K562 (cell line): ENCODE measurements at places on chromosomes 11 and 22. TPM values are rescaled to one million over a fixed set of nuclear protein-coding genes. Genes with fewer than 3 reads are reported as not detected.

MAJIN gene
- polyA plus RNA-seq, result 0.17 and 0.30 TPM in 2 replicates

IRAG1 gene
- polyA plus RNA-seq, result 0.01 TPM in 1 of 2 replicates, not detected in the other

ARFIP2 gene
- 60.0 and 61.0 TPM in 2 replicates for polyA plus RNA-seq

CCDC116 gene
- 7.1 and 8.6 TPM in 2 replicates for polyA plus RNA-seq

TMPRSS13 gene
- 0.23 and 0.25 TPM in 2 replicates for polyA plus RNA-seq

GRCh38 chr11:112459001-112459400, 198.3 kb upstream of the PLET1 start:
- no peaks in the 10 kb centered on the region for H3K36me3 ChIP-seq
- H3K27me3 ChIP-seq, result no peaks in the 10 kb centered on the region
- no peak for DNase-seq
- no peak overlapping the region for H3K27ac ChIP-seq

DNA sequence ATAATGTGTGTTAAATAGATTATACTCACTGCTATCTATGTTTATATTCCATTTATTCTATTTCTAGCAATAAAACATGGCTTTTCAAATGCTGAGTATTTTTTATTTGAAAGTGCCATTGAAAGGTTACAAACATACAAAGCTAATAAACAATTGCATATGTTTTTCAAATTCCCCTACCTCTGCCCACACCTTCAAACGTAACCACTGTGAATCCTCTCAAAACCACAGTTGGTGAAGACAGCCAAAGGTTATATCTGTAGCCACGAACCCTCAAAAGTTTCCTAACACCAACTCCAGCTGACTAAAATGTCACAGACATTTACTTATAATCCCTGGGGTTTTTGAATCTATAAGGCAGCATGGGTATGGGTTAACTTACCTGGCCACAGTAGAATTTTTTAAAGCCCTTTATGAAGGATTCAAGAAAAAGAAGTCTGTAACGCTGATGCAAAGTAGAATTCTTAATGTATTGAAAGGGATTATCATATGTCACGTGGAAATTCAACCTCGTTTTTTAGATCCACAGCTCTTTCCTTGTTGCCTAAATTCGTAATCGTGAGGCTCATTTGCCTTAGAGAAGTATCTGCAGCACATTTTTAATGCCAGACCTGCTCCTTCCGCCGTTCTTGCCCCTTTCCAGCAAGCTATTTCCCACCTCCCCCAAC, 122.5 kb upstream of the ZC3H12C start:
- no peaks in the 10 kb centered on the region for H3K36me3 ChIP-seq
- no peaks in the 10 kb centered on the region for H3K27me3 ChIP-seq
- DNase-seq, result no peak
- no peaks in the 10 kb centered on the region; the same call in 2 of the 3 replicates for H3K4me1 ChIP-seq
- no peak overlapping the region for H3K27ac ChIP-seq
- H3K4me3 ChIP-seq, result no peak overlapping the region

GRCh38 chr22:38959590-38959989, 2.2 kb downstream of the APOBEC3A start:
- peaks cover 14% of the 10 kb centered on the region for H3K4me1 ChIP-seq
- H3K27me3 ChIP-seq, result no peaks in the 10 kb centered on the region
- no peak overlapping the region for H3K4me3 ChIP-seq
- H3K27ac ChIP-seq, result no peak overlapping the region
- no peaks in the 10 kb centered on the region for H3K36me3 ChIP-seq

GRCh38 chr11:131223198-131223991, 147.0 kb upstream of the NTM start:
- H3K36me3 ChIP-seq, result no peaks in the 10 kb centered on the region
- no peaks in the 10 kb centered on the region for H3K27me3 ChIP-seq
- no peaks in the 10 kb centered on the region for H3K4me1 ChIP-seq
- no peak for DNase-seq

DNA sequence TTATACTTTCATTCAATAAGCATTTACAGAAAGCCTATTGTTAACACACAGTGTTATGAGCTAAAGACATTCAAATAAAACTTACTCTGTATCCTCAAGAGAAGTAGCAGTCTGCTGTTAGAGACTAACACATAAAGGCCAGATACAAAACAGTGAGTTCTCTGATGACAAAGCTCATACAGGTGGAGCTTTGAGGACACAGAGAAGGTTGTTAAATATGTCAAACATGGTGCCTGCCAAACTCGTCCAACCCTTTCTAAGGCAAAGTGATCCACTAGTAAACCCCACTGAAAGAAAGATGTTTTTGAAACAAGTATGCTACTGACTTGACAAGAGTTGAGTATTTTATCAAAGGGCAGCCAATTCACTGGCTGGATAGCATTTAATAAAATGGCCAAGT, 70.1 kb downstream of the C2CD3 start:
- H3K36me3 ChIP-seq, result peaks cover 35% of the 10 kb centered on the region
- no peak overlapping the region for H3K27ac ChIP-seq
- H3K4me1 ChIP-seq, result no peaks in the 10 kb centered on the region
- DNase-seq, result no peak
- H3K4me3 ChIP-seq, result no peak overlapping the region
